CD4-positive, alpha-beta T cell treated with Interleukin-10 for 1 hour (primary cell): ENCODE measurements at places on chromosomes 16 and 17.

GRCh38 chr16:85240982-85241924 is 129.0 kb upstream of the CIBAR2 start:
- no peak for DNase-seq

DNA sequence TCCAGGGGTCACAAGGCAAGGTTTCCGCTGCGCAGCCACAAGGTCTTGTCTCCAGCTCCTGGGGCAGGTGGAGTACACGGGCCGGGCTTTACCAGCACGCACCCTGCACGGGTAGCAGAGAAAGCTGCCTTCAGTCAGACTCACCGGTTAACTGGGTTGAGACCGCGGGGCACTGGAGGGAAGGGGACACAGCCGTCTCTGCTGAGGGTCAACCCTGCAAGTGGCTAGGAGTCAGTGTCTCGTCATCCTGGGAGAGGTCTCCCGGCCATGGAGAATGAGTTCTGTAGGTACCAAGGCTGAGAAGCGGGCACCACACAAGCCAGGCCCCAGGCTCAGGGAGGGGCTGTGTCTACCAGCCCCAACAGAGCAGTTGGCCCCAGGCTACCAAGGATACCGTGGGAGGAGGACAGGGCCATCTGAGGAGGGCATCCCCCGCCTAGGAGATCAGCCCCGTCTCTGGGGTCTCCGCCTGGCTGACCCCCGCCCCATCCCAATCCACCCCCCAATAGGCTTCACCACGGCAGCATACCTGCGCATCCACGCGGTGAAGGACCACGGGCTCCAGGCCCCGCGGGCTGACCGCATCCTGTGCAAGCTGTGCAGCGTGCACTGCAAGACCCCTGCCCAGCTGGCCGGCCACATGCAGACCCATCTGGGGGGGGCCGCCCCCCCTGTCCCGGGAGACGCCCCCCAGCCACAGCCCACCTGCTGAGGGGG is 2.8 kb upstream of the PRRT2 start:
- no peak for DNase-seq

GRCh38 chr17:33647956-33648355 is 354.9 kb upstream of the ASIC2 start:
- DNase-seq: no peak

GRCh38 chr17:41695134-41695661 is 6.5 kb downstream of the EIF1 start:
- DNase-seq: peak; percentile 11
